ENCODE measurements at places on chromosomes 13 and 19.

GRCh38 chr13:45850027-45850613, 1.4 kb downstream of the SIAH3 start:
- peak; percentile 13 for ATAC-seq

DNA sequence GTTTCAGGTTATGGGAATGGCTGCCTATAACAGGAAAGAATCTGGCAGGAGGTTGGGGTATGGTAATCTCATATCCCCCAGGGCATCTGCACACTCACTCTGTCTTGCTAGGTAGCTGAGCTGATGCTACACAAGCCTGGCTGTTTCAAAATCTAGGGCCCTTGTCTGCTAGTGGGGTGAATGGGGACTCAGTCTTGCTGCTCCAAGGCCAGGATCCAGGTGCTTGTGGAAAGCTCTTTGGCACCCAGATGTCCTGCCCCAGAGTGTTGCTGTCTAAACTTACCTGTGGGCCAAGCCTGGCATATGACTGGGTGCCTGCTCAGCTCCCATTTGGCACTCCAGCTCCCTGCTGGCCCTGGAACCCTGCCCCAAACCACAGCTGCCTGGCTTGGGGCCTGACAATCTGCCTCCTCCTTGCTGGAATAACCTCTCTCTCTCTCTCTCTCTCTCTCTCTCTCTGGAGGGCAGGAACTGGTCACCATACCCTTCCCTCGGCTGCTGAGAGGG, 158.1 kb upstream of the TSC22D1 start:
- peak; percentile 67 for ATAC-seq

GRCh38 chr13:76129305-76130000, 493.3 kb downstream of the LMO7 start:
- no peak for ATAC-seq

GRCh38 chr13:47008318-47008717, 111.5 kb upstream of the HTR2A start:
- no peak for ATAC-seq

- ATAC-seq = no peak
Observed at GRCh38 chr19:49295208-49295880, 29.6 kb downstream of the SLC6A16 start.

GRCh38 chr19:28705008-28705407, 507.9 kb downstream of the UQCRFS1 start:
- no peak for ATAC-seq

- peak; percentile 71 for ATAC-seq
Observed at GRCh38 chr19:9323557-9323918, 441 bp upstream of the ZNF559 start.

GRCh38 chr13:111480976-111481375, 160.5 kb downstream of the TEX29 start:
- no peak for ATAC-seq

DNA sequence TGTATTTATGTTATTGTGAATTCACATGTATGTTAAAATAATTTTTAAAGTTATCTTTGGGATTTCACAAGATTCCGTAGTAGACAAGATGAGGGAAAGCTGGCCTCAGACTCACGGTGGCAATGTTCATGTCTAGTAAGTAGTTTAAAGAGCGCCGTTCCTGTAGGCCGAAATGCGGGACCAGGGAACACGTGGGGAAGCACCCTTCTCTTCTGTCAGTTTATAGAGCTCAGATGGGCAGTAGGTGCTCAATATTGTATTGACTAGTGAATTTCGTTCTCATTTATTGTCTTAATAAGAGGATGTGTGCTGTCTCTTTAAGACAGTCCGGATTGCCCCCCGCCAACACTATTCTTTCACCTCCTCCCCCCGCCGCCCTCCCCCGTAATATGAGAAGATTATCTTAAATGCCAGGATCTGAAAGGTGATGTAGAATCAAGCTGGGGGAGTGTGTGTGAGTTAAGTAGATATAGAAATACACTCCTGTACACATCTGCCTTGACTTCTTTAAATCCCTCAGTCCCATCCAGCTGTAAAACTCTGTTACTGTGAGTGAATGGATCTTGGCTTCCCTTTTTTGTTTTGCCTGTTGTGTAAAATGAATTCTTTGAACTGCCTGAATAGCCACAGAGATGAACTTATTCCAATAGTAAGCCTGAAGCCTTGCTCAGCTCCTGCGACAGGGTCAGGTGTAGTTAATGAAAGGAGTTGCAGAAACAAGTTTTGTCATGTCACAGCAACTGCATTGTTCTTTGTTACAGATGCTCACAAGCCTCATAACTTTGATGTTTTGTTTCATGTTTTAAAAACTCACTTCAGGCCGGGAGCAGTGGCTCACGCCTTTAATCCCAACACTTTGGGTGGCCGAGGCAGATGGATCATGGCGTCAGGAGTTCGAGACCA, 1.3 kb downstream of the LAMP1 start:
- peak; percentile 59 for ATAC-seq

GRCh38 chr13:112615391-112615790, 27.4 kb upstream of the TUBGCP3 start:
- ATAC-seq = peak; percentile 22

DNA sequence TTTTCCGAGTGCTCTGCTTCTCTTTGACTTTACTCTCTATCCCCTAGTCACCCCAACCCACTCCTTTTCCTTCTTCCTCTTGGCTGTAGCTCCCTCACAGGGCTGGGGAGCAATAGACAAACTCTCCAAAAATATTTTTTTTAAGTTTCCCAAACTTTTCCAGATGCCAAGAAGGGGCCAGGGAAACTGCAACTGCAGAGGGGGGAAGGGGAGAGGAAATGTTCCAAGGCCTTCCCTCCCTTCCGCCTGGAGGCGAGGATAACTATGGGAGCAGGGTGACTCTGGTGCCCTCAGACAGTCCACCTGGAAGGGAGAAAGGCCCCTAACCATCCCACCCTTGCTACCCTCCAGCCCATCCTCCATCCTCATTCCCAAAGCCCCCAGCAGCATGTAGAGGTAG, 49.4 kb downstream of the LYL1 start:
- ATAC-seq = no peak

DNA sequence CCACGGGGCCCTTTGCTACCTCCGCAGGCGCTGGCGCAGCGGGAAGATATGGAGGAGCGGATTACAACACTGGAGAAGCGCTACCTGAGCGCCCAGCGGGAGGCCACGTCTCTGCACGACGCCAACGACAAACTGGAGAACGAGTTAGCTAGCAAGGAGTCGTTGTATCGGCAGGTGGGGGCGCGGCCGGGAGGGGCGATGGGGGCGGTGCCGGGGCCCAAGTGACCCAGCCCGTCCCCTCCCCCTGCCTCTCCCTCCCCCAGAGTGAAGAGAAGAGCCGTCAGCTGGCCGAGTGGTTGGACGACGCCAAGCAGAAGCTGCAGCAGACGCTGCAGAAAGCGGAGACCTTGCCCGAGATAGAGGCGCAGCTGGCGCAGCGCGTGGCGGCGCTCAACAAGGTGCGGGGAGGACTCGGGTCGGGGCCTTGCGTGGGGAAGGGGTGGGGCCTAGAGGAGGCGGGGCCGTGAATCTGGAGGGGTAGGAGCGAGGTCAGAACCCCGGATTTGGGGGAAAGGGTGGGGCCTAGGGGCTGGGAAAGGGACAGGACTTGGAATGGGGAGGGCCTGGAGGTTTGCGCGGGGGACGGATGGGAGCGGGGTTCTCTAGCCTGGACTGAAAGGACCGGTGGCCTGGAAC, 13.7 kb downstream of the PPFIA3 start:
- ATAC-seq = peak; percentile 2

DNA sequence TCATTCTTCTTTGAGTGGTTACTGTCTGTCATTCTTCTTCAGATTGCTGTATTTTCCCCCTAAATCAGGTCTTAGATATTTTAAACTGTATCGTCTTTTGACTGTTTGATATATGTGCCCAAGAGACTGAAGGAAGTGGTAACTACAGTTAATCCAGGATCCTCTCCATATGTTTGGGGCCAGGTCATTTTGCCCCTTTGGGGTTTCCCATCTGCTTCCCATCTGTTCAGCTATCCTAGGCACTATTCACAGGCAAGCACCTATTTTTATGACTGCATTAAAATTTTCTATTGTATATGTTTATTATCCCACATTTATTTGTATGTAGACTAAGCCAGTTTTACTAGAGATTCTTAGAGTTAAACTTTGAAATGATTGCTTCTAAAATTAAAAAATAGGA, 244.2 kb downstream of the PCCA start:
- ATAC-seq = no peak

DNA sequence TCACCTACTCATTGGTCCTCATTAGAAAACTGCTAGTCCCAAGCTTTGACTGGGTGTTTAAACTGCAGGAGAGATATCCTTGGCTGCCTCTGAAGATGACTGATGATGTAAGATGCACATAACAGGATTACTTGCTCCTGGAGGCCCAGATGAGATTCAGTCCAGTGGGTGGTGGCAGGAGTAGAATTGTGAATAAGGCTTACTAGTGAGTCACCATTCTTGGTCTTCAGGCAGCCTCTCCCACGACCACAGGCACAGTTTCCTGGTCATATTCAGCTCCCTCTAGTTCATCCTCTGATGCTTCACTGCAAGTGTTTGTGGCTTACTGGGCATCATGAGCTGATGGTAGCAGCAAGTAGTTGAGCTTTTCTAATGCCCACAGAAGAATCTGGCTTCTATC, 12.1 kb downstream of the SERTM1 start:
- ATAC-seq = no peak

DNA sequence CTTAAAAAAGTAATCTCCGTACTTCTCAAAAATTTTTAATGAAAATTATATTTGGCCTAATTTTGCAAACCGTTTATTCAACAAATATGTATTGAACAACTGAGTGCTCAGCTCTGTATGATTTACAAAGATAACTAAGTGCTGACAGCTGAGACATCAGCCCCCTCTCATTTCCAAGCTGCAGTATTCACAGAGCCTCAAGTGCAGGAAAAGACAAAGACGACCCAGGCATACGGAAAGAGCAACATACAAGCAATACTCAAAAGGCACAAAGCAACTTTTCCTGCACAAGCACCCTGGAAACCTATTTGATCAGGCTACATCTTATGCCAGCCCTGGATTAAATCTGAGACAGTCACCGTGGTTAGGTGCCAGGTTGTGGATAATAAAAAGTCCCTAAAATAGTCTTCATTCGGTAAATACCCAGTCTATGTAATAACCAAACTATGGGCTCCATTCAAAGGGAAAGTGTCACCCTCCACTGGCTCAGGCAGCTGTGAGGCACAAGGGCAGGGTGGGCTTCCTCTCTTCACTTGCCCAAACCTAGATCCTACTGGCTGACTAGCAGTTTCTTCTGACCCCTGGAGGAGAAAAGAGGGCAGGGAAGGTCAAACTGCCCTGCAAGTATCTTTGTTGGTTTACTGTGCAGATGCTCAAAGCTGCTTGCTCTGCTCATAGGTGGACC, 65.5 kb downstream of the TBC1D4 start:
- no peak for ATAC-seq

GRCh38 chr13:28117689-28118377, 17.5 kb upstream of the FLT3 start:
- ATAC-seq = no peak

DNA sequence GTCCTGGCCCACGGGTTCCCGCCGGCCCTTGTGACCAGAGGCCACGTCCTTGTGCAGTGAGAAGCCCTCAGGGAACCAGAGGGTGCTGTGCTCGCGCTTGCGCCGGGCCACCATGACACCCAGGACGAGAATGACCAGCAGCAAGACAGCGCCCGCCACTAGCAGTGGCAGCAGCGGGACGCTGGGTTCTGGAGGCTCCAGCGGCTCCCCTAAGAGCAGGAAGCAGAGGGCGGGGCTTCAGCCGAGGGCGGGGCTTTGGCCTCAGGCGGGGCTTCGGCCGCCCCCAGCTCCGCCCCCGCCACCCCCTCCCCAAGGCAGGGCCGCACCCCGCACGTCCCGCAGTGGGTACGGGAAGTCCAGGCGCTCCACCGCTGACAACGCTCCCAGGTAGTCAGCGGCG, 30.4 kb downstream of the NOTCH3 start:
- peak; percentile 19 for ATAC-seq

DNA sequence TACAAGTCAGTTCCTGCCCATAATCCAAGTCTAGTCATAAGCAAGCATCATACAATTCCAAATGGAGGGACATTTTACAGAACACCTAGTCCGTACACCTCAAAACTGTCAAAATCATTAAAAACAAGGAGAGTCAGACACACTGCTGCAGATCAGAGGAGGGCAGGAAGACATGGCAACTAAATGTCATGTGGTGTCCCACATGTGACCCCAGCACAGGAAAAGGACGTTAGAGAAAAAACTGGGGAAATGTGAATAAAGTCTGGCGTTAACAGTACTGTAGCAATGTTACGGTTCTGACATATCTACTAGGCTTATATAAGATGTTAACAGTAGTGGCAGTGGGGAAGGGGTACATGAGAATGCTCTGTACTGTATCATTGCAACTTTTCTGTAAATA, 2.3 kb downstream of the ZSCAN5A start:
- ATAC-seq = no peak

DNA sequence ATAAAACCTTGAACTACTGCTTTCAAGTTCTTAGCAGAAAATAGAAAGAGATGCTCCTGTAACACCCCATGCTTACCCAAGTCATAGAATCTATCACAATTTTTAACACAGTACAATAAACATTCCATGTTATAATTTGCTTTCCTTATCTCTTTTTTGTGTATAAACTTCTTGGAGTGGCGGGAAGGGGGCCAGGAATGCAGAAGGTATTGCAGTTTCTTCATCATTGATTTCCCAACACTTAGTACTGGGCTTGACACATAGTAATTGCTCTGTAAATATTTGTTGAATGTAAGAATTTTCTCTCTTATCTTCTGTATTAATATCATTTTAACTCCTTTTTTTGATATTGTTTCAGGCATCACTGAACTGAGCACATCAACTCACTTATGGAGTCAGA, 535.8 kb downstream of the KCTD12 start:
- ATAC-seq = no peak

- no peak for ATAC-seq
Observed at GRCh38 chr13:31853643-31854326, 114.5 kb downstream of the RXFP2 start.

DNA sequence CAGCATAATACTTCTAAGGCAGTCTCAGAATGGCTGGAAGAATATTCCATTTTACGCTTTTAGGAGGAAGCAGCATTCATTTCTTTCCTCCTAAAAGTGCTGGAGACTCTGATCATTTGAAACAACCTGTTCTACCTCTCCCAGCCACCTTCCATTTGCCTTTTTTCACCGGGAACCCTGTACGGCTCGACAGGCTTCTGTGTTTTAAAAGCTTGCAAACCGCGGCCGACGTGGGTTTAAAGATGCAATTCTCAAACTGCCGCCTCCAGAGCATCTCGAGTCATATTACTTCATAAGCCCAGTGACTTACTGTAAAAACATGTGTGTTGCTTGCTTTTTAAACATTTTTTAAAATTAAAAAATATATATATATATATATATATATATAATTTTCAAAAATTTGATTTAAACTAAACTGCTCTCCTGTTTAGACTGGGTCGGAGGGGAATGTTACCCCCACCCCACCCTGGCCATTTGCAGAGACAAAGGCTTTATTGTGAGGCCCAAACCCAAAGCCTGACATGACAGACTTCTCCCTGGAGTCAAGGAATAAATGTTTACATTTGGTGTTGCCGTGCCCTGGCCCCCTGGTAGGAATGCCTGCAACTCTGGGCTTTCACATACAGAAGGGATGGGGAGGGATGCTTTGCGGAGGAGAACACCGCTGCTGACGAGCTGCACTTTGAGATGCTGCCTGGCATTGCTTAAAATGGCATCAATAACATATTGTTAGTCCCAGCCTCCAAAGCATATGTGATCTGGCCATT, 30.4 kb downstream of the ZNF536 start:
- ATAC-seq = no peak

GRCh38 chr19:4579389-4579788, 19.9 kb upstream of the SEMA6B start:
- ATAC-seq = no peak

All from esophagus mucosa (tissue), 1 donor.